ENCODE measurements at places on chromosomes 2 and 18.

- no peak for DNase-seq
These were observed 139.2 kb upstream of the ARHGAP28 start for GRCh38 chr18:6590326-6590725.

- DNase-seq: no peak
These were observed 48.2 kb downstream of the RPL37A start for GRCh38 chr2:216546641-216547403.

GRCh38 chr2:154402213-154402612 is 296.3 kb upstream of the KCNJ3 start:
- no peak for DNase-seq

DNA sequence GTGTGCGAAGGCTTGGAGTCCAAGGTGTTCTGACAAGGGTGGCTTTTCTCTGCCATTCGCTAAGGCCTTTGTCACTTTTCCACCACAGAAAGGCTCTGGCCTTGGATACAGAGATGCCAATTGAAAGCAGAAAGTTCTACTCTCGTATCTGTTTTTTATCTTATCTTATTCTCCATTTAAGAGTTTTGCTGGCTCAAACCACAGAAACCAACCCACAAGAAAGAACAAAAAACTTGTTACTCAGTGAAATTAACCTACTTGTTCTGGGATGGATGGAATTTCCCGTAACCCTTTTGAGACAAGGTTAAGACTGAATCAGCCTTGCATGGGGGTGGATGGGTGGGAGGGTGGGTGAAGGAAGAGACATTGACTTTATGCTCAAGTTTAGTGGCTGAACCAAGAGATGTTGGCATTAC is 221.7 kb downstream of the CDH20 start:
- DNase-seq: no peak

- DNase-seq: no peak
These were observed 14.4 kb upstream of the SLC4A5 start for GRCh38 chr2:74357627-74358026.

- DNase-seq: no peak
These were observed 227.5 kb downstream of the C1D start for GRCh38 chr2:67835266-67835665.

DNA sequence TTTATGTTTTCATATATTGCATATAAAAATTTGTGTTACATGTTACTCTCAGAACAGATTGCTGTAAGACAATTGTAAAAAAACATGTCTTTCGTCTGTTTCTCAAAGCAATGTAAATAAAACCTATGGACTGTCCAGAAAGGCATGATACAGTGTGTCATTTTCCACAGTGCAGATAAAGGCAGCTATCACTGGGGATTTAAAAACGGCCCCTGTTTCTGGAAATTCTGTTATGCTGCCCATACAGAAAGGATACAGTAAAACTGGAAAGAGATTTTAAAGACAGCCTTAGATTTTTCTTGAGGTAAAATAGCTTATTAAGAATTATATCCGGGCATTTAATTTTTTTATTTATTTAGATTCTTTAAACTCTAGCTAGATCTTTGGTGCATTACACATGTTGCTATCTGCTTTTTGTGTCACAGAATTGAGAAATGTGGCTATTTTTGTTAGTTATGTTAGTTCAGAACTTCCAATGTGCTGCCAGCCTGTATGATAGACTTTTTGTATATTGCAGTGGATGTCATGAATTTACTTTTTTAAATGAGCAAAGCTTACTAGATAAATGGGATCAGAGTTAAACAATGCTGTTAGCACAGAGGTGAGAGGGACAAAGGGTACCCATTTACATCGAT is 859 bp upstream of the INO80D start:
- DNase-seq: no peak

- DNase-seq: peak; percentile 10
These were observed 66.7 kb upstream of the RMDN2 start for GRCh38 chr2:37858400-37858711.

GRCh38 chr2:170819680-170820664 is 3.3 kb downstream of the GAD1 start:
- no peak for DNase-seq

- DNase-seq: no peak
These were observed 4.2 kb downstream of the SH3BP4 start for GRCh38 chr2:234955971-234956509.

GRCh38 chr2:202141329-202141947 is 68.4 kb downstream of the KIAA2012 start:
- DNase-seq: no peak

- no peak for DNase-seq
These were observed 19.4 kb upstream of the EVA1A start for GRCh38 chr2:75580156-75580555.

DNA sequence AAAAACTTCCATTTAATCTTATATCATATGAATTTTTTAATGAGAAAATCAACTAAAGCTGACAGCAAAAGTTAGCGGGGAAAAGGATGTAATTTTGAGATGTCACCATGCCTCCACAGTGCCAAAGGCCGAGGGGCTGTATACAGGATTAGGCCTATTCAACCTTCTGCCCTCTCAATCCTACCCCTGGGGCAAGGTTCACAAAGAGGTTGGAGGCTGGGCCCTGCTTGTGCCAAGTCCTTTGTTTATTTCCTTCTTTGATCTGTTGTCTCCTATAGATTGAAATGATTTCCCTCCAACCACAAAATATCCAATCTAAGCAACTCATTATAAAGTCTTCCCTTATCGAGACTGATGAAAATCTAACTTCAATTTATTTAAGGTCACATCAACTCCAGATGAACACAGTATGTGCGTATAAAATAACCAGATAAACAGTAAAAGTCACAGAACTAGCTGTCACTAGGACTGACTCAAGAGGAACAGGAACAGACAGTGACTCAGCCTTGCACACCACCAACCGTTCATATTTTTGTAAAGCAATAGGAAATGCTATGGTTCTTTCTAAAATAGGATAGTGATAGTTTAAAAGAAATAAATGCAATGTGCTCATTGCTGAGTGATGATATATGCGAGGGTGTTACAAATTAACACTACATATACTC is 95.8 kb downstream of the SLC25A12 start:
- DNase-seq: no peak

DNA sequence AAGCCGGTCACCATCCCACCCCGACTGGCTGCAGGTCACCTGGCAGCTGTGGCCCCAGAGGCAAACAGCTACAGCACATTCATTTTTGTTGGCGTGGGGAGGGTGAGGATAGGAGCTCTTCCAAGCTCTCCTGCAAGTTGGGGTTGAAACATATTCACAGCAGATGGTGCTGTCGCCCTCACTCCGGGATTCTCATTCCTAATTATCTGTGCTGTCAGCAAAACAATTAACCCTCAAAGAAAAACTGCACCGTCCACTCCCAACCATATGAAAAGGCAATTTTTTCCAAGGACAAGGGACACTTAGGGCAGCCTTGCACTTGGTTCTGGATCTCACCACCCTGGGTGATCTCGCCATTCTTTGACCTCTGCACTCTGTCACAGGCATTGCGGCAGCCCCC is 68.6 kb downstream of the ZBTB7C start:
- no peak for DNase-seq

GRCh38 chr2:179877601-179878364 is 16.4 kb upstream of the ZNF385B start:
- no peak for DNase-seq

GRCh38 chr2:159192371-159192918 is 94.1 kb downstream of the WDSUB1 start:
- no peak for DNase-seq

- no peak for DNase-seq
These were observed 6.9 kb upstream of the GPR17 start for GRCh38 chr2:127639111-127639474.

DNA sequence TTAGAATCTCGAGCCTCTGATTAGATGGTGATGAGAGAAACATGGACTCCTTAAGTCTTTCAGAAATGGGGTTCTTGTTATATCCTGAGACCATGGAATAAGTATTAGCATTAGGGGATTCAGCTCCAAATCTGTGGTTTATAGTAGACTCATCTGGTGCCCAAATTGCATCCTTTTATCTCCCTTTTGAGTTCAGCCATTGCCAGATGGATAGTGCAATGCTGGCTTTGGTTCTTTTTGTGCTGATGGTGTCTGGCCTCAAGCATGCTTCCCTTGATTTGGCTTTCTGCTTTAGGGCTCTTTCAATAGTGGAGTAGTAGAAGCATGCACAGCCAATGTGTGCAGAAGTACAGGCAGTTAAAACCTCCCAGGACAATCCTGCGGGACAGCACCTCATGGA is 306.4 kb downstream of the TSN start:
- no peak for DNase-seq

DNA sequence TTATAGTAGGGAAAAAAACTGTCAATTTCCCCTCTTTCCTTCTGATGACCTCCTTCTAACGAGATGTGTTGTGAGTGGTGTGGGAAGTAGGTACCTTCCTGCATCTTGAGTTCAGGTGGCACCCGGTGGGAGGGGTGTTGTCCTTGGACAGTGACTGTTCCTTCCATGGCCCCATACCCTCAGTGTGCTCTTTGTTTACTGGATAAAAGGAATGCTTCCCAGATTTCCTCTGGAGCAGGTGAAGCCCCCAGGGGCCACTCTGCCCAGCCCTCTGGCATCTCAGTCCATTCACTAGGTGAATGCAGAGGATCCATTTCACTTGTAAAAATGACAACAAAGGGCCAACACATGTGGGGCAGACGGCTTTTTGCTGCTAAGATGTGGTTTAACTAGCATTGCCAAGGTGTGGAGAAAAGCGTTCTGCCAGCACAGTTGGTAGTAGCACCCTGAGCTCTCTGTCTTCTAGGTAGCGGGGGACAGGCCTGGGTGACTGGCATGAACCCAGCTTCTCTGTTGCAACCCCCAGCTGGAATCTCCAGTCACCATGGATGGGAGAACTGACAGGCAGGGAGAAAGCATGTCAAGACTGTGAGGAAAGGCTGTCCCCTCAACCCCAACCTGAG is 6.9 kb downstream of the GDF7 start:
- no peak for DNase-seq

DNA sequence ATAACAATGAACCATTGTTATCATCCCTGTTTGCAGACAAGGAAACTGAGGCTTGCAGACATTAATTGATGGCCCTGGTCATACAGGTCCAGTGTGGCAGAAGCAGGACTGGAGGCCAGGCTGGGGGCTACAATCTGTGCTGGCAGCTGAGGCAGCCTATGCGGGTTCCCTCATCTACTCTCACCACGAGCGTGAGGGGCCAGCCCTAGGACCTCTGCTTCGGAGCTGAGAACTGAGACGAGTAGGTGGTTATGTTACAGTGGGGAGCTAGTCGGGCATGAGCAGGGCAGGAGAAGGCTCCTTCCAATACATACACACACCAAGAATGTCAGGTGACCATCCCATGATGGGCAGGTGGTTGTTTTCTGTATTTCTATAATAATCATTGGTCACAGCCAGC is 82.2 kb upstream of the ASB18 start:
- DNase-seq: no peak

DNA sequence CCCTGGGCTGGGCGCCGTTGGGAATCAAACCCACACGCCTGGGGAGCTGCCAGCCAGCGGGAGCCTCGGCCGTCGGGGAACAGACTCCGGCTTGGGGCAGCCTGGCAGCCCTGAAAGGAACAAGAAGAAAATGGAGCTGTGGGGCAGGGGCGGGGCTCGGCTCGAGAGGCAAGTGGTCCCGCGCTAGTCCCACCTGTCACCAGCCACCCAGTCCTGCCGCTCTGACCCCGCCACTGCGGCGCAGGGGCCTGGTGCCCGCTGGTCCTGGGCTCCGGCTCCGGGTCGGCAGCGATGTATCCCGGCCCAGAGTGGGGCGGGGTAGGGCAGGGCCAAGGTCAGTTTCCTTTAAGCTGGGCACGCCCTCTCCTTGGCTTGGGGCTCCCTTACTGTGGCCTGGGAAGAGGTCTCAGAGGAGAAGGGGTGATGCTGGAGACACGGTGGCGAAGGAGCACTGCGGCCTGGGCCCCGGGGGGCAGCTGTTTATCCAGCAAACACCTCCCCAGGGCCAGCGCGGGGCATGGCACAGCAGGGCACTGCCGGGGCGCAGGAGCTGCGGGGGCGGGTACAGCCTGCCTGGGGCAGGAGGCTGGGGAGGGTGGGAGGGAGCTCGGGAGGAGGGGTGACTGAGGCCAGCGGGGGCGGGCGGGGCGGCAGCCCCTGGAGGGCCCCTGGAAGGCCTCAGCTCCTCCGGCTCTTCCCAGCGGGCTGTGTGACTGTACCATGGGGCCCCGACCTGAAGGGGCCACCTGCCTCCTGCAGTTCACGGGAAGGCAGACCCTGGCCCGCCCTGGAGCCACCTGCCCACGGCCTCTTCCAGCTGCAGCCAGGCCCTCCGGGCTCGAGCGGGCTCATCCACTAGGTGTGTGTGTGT is 15.6 kb downstream of the ODC1 start:
- DNase-seq: no peak

DNA sequence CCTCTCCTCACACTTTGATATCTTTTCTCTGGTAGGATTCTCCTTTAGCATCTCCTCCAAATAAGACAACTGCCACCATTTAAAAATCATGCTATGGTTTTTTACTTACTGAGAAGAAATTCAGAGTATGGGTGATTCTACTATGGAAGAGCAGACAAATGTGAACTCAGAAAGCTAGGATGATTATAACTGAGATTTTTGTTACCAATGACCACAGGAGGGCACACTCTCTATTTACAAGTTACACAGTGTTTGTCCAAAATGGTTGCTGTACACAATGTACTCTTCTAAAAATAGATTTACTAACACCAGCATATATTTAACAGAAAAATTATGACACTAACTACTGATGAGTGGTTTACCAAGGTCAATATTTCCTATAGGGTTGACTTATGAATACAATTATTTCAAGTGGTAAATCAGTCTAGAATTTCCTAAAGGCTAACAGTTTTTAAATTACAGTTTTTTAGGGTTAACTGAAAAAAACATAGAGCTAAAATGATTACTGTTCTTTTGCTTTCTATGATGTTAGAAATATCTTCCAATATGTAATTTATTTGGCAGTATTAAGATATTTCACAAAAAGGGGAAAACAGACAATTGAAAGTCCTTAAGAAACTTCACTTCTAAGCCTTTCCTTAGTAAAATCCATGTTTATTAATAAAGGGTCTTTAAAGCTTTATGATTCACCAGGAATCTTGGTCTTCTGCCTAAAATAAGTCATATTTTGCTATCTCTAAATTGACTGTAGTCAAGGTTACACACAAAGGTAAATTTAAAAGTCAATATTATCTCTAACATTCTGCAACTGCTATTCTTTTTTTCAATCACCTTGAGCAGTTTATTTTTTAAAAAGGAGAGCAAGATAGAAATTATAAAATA is 57.2 kb downstream of the MAP4K3 start:
- DNase-seq: peak; percentile 39

- DNase-seq: no peak
These were observed 102.5 kb upstream of the LDAH start for GRCh38 chr2:20925265-20925889.

GRCh38 chr2:147096671-147097070 is 748.2 kb upstream of the ACVR2A start:
- no peak for DNase-seq

DNA sequence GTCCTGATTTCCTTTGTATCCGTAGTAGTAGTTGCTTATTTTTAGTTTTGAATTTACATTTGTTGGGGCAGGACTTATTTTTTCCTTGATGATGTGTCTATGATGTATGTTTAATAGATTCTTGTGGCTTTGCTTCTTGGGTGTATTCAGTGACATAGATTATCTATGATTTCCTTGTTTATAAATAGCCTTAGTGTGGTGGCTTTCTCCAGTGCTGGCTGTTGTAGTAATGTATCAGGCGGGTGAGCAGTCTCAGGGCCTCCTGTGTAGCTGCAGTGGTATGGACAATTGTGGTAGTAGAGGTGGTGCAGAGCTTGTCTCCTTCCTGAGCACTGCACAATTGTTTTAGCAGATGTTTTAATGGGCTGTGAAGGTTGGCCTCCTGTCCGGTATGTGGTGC is 60.5 kb downstream of the SMCHD1 start:
- no peak for DNase-seq
